Stimulated activated CD8-positive, alpha-beta memory T cell treated with anti-CD3 and anti-CD28 coated beads, Interleukin-2, amount 100 ng/mL, for 48 hours (primary cell): ENCODE measurements at places on chromosomes 7 and 10.

- DNase-seq: no peak
Observed at GRCh38 chr10:133128126-133129070, 31.6 kb upstream of the KNDC1 start.

GRCh38 chr10:2839081-2839725 is 228.1 kb upstream of the PFKP start:
- DNase-seq: peak; percentile 12

GRCh38 chr7:40192036-40192435 is 57.2 kb downstream of the SUGCT start:
- no peak for DNase-seq

DNA sequence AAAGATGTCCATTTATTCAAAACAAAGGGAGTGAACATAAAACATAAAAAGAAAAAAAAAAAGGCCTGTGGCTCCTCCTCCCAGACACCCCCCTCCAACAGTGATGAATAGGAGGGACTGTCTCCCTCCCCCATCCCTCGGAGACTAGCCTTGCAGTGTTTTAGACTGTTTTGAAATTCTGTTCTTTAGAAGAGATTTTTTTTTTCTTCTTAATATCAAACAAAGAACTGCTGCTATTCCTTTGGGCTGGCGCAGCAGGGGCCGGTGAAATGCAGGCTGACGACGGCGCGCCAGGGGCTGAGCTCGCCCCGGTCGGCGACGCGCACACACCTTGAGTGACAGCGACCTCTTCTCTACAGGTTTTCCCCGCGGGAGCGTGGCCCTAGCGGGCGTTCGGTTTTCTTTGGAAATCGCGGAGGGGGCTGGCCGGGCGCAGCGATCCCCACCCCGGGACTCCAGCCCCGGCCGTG is at the start of gene LANCL2:
Gene LANCL2, plus strand, starts transcription at position 133 of the 470 bp plus-strand sequence. CDS start 689 bp downstream, outside the sequence.
- DNase-seq: peak; percentile 28

- DNase-seq: no peak
Observed at GRCh38 chr10:101305320-101306241, 48.4 kb upstream of the BTRC start.

- DNase-seq: no peak
Observed at GRCh38 chr10:29802171-29802570, 167.4 kb upstream of the SVIL start.

DNA sequence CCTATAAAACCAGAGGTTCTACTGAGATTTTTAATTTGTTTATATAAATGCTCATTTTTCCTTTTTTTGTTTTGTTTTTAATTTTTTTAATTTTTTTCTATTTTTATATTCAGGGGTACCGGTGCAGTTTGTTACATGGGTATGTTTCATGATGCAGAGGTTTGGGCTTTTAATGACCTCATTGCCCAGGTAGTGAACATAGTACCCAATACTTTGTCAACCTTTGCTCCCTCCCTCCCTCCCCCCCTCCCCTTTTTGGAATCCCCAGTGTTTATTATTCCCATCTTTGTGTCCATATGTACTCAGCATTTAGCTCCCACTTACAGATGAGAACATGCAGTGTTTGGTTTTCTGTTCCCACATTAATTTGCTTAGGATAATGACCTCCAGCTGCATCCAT is 94.4 kb upstream of the NEBL start:
- DNase-seq: no peak

GRCh38 chr7:150947761-150948651 is 30.1 kb downstream of the KCNH2 start:
- DNase-seq: no peak

DNA sequence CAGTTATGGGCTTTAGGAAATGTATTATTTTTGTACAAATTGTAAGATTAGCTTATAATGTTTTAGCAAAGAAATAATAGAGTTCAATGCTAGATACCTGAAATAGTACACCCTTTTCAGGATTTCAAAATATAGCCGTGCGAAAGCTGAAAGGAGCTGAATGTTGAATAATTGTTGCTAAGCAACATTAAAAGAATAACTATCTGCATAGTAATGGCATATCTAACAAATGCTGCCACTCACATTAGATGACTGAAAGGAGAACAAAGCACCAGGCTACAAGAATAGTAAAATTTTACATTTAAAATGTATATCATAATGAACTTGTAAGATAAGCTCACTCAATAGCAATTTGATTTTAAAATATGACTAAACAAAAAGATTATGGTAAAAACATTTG is 82.5 kb downstream of the SDHAF3 start:
- DNase-seq: no peak
